ENCODE measurements at places on chromosomes 5 and 9.

GRCh38 chr5:148512498-148512897, 128.7 kb downstream of the FBXO38 start:
- DNase-seq, result no peak

- no peak for DNase-seq
These were observed 66.4 kb downstream of the SLCO4C1 start for GRCh38 chr5:102229685-102230084.

GRCh38 chr9:28212979-28213378, 639.7 kb upstream of the C9orf72 start:
- no peak for DNase-seq

GRCh38 chr5:118249386-118249785, 739.0 kb downstream of the DTWD2 start:
- no peak for DNase-seq

DNA sequence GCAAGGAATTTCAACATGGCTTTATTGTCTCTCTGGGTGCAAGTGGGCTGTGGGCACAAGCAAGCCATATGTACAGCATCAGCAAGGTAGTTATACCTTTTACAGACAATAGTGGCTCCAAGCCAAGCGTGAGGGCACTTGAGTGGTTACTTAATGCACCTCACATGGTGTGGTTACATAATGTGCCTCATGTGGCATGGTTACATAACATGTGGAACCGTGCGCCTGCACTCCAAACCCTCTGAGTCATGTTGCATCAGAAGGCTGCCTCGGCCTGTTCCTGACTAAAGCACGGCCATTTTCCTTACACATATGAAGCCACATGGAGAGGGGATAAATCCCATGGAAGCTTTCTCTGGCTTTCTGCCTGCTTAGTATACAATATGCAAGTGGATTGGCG, 150.9 kb downstream of the OSTF1 start:
- DNase-seq, result no peak

DNA sequence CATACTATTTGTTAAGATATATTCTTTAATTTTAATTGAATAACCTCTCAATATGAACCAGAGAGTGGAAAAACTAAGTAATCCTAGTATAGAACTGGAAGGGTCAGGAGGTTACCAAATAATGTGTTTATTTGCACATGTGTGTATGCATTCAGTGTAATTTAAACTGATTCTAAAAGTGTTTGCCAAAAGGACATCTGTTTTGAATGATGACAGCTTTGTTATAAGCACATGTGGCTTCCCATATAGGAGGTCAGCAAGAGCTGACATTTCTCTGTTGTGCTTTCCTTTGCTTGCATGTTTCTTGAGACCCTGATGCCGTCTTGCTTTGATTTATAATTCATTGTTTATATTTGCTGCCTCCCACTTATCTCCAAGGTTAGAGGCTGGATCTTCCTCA, 383.4 kb downstream of the BRINP1 start:
- DNase-seq, result no peak

DNA sequence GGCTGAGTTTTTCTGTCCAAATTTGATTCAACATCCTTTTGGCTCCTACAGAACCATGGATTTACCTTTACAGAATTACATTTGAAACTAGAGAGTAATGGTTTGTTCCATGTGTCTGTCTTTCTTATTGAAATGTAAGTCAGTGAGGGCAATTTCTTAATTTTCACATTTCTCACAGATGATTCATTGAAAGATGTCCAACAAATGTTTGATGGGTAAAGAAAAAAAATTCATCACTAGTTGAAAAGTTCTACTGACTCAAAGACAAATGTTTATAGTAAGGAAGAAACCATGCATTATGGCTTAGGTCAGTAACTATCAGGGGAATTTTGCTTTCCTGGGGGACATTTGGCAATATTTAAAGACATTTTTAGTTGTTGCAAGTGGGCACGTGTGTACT, 131.6 kb upstream of the TRPM3 start:
- DNase-seq, result no peak

DNA sequence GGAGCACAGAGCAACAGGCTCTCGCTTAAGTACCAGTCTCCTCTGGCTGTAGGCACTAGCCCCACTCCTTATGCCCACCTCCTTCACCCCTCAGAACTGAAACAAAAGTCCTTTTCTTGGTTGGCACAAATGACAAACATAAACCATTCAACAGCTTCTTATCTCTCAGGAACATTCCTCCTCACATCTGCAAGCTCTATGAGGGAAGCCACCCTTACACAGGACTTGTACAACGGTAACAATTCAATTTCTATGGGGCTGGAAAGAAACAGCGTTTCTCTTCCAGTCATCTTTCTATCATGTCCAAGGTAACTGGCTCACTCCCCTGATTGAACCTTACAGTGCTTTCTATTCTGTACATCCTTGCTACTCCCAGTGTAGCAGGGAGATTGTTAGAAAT, 74.1 kb downstream of the CSF2 start:
- DNase-seq, result no peak

- no peak for DNase-seq
These were observed 23.9 kb downstream of the CNTRL start for GRCh38 chr9:121098567-121099198.

- no peak for DNase-seq
These were observed at the start of gene ATP10B for GRCh38 chr5:160852049-160852448. Gene ATP10B, minus strand, starts transcription at chr5:160852211. Its CDS starts 164,137 bp downstream, at chr5:160688074.

- no peak for DNase-seq
These were observed 100.4 kb downstream of the FAM114A2 start for GRCh38 chr5:153938191-153938842.

- DNase-seq, result no peak
These were observed at the start of gene CCDC187 for GRCh38 chr9:136303825-136304416. Gene CCDC187, minus strand, starts transcription at chr9:136304094. Its CDS starts 264 bp downstream, at chr9:136303830.

- no peak for DNase-seq
These were observed 536.5 kb upstream of the ZNF462 start for GRCh38 chr9:106326493-106326892.

DNA sequence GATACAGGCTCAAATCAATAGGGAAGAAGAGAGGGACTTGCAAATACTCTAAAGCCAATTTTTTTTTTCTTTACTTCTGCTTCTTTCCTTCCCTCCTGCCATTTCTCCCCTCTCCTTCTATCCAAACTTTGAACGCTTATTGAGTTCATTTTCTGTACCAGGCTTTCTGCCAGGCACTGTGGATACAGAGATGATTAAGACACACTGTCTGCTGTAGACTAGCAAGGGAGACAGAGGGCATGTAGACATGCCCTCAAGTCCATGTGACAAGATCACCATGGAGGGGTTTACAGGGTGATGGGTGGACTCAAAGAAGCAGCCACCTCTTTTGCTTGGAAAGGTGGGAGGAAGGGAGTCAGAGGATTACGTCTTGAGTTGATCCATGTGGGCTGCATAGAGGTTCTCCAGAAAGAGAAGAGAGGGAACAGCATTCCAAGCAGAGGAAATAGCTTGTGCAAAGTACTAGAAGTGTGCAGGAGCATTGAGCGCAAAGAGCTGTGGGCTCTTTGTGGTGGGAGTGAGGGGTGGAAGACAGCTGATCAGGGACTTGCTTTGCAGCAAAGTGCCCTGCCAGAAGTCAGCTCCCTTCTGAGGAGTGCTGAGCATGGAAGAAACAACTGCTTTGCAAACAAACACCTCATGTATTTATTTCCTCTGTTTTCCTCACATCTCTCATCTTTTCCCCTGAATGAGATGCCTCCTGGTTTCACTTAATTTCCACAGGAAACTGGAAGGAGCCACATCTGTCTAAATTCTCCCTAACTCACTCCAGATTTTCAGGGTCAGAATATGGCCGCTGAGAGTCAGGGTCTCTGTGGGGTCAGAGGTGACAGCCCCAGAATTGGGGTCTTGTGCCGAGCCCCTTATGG, 64.4 kb upstream of the COL15A1 start:
- no peak for DNase-seq

DNA sequence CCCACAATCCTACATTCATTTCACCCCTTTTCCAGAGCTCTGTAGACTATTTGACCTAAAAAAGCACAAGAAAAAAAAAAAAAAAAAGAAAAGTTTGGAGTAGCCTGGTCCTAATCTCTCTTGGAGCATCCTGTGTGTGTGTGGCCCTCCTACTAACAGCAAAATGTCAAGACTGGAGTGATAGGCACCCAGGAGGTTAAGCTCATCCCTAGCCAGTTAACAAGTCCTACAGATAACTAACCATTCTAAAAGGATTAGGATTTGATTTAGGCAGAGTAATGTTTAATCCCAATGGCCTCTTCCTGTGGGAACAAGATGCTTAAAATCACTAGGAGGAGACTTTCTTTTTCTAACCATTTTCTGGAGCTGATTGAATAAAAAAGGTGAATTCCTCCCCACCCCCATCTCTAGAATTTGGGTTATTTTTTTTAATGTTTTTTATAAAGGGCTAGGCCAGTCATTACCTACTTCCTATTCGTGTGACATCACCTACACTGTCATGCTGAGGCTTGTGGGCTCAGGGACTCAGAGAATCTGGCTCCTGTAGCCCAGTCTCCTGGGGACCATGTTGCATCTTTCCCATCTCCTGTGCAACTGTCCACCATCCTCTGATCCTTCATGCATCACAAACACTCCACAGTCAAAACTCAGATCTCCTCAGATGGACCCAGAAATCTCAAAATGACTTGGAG, 43.2 kb upstream of the NR3C1 start:
- DNase-seq, result no peak

DNA sequence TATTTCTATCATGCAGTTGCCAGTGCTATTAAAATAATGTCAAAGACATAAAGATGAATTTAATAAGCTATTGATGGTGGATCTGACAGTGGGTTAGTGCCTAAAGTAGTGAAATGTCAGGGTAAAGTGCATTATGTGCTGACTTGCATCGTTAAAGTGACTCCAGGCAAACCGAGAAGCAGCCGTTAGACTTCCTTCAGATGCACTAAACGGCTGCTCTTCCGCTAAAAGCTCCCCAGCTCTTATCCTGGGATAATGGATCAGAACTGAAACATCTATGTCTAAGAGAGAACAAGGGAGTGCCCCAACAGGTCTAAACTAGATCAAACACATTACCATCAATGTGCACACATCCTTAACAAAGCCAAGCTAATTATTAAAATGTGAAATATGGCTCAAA, 468.2 kb downstream of the NTRK2 start:
- DNase-seq, result no peak

DNA sequence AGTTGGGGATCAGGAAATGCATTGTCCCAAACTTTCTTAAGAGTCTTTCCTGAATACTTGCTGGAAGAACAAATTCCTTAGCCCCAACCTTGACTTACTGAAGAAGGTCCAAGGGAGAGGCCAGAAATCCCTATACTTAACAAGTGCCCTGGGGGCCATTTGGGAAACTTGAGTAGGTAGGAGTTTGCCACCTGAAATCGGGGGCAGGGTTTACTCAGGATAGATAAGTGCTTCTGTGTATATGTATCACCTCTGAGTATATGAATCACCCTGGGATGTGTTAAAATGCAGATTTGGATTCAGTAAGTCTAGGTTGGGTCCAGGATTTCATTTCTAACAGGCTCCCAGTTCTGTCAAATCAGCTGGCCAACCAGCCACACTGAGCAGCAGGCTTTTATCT, 47.9 kb upstream of the MYO10 start:
- DNase-seq, result no peak

DNA sequence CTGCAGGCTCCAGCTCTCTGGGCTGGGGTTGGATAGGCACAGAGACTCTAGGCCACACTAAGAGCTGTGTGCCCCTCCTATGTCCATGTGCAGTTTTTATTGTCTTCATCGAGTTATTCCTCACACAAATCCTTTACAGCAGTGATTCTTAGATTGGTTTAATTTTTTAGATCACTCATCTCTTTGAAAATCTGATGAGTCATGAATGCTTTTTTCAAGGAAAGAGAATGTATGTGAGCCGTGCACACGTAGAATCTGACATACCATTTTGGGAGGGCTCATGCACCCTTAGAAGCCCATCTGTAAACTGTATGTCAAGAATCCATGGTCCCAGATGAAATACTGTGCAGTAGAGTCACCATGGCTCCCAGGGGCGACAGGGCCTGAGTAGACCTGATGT, 100.7 kb upstream of the S1PR3 start:
- no peak for DNase-seq

DNA sequence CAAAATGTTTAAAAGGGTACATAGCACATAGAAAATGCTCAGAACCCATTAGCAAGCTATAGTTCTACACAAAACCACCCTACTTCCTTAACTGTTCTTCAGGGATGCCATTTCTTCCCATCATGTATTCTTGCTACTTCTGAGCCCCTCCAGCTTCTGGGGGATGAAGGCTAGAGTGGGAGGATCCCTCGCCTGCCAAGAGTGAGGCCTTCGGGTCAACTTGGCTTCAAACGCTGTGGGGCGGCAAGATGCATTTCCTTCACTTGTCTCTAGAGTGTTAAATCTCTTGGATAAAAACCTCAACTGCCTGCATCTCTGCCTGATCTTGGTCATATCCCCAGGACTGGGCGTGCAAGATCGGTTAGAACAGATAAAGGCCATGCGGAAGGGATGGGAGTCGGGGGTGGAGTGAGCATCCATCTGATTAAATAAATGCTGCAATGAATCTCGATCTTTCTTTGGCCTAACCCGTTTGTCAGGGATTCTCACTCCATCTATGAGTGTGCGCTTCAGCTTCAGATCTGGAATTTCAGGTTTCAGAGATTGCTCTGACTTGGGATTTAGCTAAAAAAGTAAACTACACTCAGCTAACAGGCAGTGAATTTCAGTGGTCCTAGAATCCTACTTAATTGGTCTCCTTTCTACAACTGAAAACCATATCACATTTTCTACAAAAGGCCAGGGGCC, 118.0 kb upstream of the PANK3 start:
- DNase-seq, result no peak

DNA sequence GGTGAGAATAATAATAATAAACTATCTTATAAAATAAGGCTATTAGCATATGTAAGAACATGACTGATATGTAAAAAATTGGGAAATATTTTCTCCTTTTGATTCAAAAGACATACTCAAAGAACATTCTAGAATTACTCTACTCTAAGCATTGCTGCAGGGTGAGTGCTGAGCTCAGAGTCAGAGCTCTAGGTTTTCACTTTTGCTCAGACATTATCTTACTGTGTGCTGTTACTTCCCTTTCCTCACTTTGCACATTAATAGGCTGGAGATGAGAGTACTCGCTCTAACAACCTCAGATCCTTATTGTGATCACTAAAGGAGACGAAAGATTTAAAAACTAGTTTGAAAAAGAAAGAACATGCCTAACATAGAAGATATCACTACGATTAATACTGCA, 99.4 kb upstream of the C9orf72 start:
- no peak for DNase-seq

GRCh38 chr5:153447534-153447933, 42.9 kb upstream of the GRIA1 start:
- DNase-seq, result no peak

DNA sequence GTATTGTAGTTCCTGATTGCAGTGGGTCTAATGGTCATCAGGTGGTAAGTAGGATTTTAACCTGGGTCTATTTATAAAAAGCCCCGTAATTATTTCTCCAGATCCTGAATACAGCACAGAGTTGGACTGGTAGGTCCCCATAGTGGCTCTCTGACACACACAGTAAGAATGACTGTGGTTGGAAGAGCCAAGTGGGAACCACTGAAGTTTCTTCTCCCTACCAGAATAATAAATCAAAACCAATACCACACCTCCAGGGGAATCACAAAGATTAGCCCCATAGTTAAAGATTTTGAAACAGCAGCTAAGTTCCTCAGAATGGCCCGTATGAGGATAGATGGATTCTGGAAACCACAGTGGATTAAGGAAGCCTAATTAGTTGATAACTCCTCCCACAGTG, 68.4 kb upstream of the ZFR start:
- no peak for DNase-seq
